ENCODE measurements at places on chromosomes 12 and 14. TPM values are rescaled to one million over a fixed set of nuclear protein-coding genes. Genes with fewer than 3 reads are reported as not detected.

RNASE3 gene
- total RNA-seq = not detected

DNA sequence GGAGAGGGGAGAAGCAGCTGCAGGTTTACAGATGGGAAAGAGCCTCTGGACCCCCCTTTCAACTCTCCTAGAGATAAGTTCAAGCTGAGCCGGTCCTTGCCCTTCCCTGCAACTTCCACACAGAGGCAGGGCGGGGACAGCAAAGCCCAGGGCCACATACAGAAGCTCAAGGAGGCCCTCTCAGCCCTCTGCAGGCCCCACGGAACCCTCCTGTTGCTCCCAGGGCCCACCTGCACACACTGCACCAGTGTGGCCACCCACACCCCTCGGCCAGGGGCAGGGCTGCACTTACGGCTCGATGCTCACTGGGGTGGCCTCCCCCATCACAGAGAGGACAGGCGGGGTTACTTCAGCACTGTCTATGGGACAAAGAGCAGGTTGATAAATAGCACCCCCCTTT, 13.0 kb upstream of the PNMA1 start:
- no peak for ATAC-seq

- ATAC-seq = no peak
Observed at GRCh38 chr14:36085861-36086260, 90.7 kb downstream of the PTCSC3 start.

DNA sequence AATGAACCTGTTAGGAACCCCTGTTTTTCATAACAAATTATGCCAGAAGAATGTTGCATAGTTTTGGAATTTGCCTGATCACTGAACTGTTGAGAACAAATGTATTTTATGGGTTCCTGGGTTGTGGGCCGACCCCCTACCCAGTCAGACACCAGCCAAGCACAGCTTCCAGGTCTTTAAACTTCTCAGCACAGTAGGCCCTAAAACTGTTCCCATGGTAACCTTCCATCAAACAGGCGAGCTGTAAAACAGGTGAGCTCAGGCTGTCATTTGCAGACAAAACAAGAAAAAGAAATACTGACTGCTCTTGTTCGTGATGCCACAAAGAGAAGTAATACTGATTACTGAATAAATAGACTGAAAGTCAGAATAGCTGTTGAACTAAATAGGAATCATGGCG, 147.0 kb downstream of the PTPRO start:
- no peak for ATAC-seq

GRCh38 chr12:105418821-105419291, 88.4 kb downstream of the C12orf75 start:
- peak; percentile 62 for ATAC-seq

GRCh38 chr12:25496098-25496587, 56.9 kb downstream of the LMNTD1 start:
- ATAC-seq = no peak
